D341Med (cell line): ENCODE measurements at places on chromosomes 5 and 9.

DNA sequence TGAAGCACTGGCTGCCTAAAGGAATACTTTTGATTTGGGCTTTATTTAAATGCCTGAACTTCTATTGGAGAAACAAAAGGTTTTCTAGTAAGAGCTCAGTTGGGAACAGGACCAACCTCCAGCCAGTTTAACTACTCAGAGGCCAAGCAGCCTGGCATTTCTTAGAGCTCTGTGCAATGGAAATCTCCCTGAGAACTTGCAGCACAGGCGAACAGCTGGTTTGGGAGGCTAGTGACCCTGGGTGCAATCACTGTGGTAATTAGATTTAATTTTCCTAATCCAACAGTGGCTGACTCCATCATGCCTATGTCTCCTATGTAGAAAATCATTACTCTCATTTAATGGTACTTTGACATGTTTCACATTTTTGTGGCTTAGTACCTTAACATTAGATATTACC is 1.0 kb upstream of the CDH6 start:
- no peak for DNase-seq

DNA sequence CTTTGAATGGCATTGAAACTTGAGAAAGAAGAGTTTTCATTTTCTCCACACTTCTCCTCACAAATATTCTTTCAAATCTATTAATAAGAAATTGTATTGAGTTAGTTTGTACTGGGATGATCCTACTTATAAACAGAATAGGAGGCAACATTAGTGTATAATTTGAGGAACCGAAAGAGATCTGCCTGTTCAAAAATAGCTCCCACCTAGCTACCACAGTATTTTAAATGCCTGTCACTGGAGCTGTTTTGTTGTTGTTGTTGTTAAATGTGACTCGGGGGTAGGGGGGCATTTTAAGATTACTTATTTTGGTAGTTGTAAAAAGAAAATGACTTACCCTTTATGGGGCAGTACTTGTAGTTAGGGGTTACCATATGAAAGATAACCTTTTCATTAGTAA is 20.1 kb upstream of the HAPLN1 start:
- DNase-seq = no peak

GRCh38 chr5:22033066-22033465 is 820.1 kb downstream of the CDH12 start:
- DNase-seq = no peak

DNA sequence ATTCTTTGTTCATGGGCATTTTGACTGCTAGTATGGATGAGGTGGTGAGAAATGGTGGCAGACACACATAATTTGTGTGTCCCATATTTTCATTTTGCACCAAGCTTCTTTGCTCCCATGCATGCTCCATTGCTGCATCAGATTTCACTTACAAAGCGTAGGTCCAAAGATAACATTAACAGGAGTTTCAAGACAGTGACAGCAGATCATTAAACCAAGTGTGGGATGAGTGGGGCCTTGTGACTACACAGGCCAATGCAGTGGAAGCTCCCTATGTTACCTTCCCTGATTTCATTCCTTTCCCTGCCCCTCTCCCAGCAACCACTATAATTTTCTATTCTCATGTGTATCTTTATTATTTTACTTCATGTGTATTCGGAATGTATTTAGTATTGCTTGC is 142.0 kb downstream of the AOPEP start:
- DNase-seq = no peak

DNA sequence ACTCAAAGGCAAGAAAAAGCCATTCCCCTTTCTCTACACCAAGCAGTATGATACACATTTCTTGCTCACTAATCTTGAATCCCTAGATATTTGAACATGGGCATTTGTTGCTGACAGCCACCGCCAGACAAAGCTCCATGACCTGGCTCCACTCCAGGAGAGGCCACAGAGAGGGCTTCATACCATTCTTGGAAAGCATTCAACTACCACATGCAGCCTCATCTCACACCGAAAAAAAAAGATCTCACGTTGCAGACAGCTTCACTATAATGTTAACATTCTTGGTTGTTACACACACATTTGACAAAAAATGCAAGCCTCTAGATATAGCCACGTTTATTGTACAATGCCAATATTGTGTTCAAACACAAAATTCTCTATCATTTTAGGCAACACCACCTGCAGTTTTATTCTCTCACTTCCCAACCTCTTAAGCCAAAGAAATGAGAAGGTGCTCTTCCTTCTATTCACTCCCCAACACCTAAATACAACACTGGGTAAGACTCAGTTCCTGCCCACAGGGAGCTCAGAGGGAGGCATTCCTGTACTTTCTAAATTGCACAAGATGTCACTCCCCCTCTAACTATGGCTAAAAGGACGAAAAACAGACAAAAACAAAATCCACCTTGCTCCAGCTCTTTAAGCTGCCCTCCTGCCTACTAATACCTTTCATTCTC is 222.4 kb downstream of the TSSK1B start:
- DNase-seq = peak; percentile 68

DNA sequence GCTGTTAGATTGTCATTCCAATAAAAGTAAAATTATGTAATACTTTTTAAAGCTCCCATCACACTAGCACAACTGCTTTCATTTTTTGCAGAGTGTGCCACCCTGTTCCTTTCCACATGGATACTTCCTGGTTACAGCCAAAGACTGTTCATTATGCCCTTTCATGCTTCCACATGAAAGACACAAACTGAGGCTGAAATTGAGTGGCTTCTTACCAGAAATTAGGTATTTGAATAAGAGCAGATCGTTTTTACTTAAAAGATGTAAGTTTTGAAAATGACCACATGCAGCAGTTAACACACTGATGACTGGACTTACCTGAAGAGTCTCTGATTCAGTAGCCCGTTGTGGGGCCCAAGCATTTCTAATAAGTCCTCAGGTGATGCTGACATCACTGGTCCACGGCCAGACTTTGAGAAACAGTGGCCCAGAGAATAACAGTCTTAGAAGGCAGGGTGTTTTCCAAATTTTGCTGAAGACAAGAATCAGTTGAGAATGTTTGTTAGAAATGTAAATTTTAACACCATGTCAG is 187.6 kb upstream of the DMRT1 start:
- DNase-seq = no peak

- DNase-seq = no peak
Observed at GRCh38 chr5:55895346-55895745, 44.2 kb downstream of the IL31RA start.

- peak; percentile 52 for DNase-seq
Observed at GRCh38 chr9:113463418-113464285, at the start of gene RGS3. TSS of gene RGS3 (plus strand) at chr9:113463727. CDS start at chr9:113463803, 76 bp downstream.
